ENCODE measurements at places on chromosomes 1 and 21.

- no peak for DNase-seq
Measured at GRCh38 chr1:53332186-53332564, 4.3 kb upstream of the LRP8 start.

DNA sequence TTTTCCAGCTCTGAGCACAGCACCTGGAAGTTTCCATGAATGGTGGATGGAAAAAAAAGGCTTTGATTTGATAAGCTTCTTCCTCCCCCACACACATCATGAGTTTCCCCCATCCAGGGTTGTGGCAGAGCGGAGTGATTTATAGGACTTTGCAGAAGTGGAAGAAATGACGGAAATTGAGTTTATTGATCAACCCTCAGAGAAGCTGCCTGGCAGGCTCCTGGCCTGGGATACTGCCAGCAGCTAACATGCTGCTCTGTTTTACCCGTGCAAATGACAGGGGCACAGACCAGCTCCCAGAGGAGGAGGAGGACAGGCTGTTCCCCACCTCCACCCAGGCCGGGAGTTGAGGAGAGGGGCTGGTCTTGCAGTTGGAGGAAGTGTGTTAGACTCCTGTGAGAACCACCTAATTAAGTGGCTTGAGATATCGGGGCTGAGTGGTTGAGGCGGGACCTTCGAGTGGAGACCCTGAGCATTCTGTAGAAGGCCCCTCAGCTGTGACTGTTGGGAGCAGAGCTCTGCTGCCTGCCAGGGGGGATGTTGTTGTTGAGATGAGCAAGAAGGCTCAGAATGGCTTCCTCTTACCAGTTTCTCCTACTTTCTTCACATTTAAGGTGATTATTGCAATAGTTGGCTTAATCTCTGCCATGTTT, 21.8 kb downstream of the ADORA1 start:
- no peak for DNase-seq

DNA sequence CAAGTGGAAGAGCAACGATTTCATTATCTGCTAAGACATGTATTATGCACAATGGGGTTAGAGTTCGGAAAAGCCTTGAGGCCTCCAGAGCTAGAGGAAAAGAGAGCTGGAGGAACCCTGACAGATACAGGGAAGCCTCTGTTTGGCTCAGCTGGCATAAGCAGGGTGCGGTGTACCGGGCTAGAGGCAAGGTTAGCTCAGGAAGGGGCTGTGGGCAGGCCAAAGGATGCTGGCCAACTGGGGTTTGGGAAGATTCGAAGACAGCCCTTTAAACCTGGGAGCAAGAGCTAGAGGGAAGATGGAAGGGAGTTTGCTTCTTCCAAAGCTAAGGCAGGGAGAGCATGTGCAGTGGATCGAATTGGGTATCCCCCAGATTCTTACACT, 107.6 kb upstream of the TLR5 start:
- no peak for DNase-seq

DNA sequence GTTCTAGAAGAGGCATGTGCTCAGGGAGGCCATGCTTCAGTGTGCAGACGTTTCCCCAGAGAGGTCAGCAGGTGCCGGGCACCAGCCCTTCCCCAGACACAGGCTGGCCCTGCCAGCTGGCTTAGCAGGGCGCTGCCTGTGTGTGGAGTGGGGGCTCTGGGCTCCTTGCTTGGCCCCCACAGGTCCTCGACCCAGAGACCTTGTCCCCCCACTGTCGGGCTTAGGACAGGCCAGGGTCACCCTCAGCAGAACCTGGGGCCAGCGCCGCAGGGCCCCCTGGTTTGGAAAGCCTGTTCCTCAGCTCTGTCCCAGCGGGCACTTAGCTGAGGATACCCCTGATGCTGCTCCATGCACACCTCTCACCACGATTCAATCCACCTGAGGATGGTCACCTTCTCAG, 172.3 kb upstream of the ARHGEF16 start:
- DNase-seq, result no peak

DNA sequence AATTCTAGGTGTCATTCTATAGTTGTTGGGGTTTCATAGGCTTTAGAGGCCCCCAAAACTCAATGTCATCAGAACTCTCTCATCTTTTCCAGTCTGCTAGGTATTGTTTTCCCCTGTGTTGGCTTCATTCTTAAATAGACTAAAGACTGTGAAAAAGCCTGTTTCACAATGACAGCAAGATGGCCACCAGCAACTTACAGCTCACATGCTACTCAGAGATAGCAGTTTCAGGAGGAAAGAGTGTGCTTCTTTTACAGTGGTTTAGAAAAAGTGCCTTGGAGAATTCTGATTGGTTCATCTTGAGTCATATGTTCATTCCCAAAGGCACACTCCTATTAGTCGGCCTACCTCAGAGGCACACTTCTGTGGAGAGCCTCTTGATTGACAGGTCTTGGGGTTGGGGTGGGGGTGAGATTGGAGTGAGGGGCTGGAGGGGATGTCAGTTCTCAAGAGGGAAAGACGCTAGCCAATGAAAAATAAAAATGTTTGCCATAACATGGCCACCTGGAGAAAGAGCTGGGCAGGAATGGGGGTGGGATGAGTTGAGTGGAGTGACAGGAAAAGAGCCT, 8.5 kb downstream of the IL23R start:
- no peak for DNase-seq

GRCh38 chr1:11997081-11997850, 17.0 kb downstream of the MFN2 start:
- DNase-seq, result no peak

DNA sequence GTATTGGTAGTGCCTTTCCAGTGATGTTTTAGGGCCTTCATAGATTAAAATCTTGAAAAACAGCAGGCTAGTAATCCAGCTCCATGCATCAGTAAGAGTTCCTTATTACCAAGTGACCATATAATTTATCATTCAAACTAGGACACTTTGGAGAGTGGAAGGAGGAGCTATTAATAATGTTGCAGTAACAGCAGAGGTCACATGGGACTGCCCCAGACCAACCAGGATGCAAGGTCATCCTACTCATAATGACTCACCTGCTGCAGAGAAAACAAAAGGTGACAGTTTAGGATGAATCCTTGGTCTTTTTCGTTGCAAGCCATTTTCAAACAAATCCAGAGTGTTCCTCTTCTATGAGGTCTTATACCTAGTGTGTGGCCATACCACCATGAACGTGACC, 187.4 kb downstream of the NUF2 start:
- no peak for DNase-seq

DNA sequence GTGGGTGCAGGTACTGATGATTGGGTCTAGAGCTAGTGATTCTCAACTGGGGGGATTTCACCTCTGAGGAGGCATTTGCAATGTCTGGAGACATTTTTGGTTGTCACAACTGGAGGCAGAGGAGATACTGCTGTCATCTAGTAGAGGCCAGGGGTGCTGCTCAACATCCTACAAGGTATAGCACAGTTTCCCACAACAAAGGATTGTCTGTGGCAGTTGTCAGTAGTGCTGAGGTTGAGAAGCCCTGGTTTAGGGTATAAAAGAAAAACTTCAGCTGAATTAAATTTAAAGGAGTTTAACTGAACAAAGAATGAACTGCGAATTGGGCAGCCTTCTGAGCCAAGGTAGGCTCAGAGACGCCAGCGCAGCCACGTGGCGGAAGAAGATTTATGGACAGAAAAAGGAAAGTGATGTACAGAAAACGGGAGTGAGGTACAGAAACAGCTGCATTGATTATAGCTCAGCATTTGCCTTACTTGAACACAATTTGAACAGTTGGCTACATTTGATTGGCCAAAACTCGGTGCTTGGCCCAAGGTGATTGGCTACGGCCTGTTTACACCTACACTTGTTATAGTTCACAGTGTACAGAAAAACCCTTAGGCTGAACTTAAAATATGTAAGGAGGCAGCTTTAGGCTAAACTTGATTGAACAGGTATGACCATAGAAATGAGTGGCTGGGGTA, 40.4 kb downstream of the MPZL1 start:
- no peak for DNase-seq

GRCh38 chr1:233357595-233358397, 30.3 kb downstream of the MAP3K21 start:
- no peak for DNase-seq

- no peak for DNase-seq
Measured at GRCh38 chr1:6523566-6523965, 30.7 kb downstream of the NOL9 start.

- no peak for DNase-seq
Measured at GRCh38 chr1:39369565-39369964, 121.9 kb upstream of the BMP8A start.

DNA sequence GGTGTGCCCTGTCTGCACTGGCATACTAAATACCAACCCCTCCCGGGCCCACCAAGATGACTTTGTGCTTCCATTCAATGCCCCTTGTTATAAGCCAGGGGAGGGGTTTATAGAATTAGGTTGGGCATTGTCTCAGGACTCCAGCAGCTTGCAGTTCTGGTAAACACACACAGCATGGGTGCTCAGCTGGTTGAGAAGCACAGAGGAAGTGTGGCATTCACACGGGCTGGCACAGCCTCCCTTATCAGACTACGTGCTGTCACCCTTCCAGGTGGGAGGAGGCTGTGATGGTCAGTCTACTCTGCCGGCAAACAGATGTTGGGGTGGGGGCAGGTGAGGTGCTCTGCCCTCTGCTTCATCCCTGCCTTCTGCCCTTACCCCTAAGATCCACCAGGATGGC, 15.0 kb upstream of the SLC6A17 start:
- DNase-seq, result no peak

- no peak for DNase-seq
Measured at GRCh38 chr1:40532062-40532389, 589 bp downstream of the ZNF684 start.

GRCh38 chr1:240342251-240342625, 250.6 kb downstream of the FMN2 start:
- DNase-seq, result no peak

DNA sequence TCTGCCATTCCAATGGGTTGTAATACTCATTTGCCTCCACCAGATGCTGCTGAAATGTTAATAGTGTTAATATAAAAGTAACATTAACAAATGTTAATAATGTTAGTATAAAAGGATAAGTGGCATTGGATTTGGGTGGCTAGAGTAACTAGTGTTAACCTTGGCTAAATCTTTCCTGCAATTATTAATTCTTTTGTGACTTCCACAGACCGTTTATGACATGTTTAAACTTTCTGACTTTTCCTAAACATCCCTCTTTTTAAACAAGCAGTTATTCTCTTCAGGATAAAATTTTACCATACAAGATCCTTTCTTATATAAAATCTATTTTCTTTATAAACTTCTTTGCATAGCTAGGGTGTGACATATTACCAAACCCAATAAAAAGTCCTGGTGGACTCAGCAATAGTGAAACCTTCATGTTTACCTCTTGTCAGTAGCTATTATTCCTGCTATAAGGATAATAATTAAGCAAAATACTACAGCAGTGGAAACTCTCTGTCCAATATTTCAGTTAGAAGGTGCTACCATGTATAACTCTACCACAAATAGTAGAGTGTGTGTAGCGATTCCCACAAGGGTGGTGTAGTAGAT, 41.5 kb downstream of the CCDC30 start:
- no peak for DNase-seq

DNA sequence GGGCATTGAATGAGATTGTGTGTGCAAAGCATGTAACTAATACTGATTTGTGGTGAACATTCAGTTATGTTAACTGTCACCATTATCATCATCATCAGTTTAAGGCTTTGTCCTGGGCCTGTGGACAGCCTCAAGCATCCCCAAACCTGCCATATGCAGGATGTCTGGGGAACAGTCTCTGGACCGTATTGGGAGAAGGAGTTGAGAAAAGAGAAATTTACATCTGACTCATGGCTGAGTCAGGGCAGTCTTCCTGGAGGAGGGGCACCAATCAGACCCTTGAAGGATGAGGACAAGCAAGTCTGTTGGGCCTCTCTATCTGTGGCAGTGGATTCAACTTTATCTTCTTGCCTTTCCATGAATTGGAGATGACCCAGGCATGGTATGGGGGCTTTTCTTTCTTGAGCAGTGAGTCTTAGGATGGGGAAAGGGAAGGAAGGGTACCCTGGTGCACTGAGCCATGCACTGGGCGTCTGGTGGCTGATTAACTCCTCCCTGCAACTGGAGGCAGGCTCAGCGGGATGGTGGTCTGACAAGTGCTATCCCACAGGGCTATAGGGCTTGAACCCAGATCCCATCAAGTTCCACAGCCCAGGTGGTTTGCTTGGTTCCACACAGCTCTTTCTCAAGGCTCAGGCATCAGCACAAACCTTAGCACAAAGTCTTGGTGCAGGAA, 2.9 kb downstream of the PADI3 start:
- DNase-seq, result no peak

- no peak for DNase-seq
Measured at GRCh38 chr1:8077120-8077573, 51.0 kb upstream of the ERRFI1 start.

GRCh38 chr1:152014943-152015342, 21.3 kb upstream of the S100A10 start:
- no peak for DNase-seq

DNA sequence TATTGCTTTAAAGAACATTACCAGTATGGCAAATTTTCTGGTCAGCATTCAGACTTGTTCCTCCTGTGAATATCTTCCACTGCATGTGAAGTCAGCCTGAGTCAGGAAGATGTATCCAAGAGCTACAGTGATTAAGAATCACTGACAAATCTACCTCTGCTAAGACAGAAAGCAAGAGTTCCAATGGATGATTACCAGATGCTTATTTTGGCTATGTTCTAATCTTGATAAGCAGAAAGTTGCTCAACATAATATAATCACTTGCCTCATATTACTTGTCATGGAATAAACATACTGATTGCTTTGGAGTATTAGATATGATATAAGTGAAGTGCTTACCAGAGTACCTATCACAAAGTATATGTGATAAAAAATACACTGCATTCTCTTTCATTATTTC, 738.1 kb downstream of the ADGRL2 start:
- DNase-seq, result no peak

GRCh38 chr1:42419126-42419821, 36.5 kb downstream of the ZMYND12 start:
- DNase-seq, result no peak

- DNase-seq, result no peak
Measured at GRCh38 chr1:219587801-219588561, 24.9 kb downstream of the ZC3H11B start.

- no peak for DNase-seq
Measured at GRCh38 chr1:230772457-230773395, 25.5 kb downstream of the CAPN9 start.

GRCh38 chr21:46018615-46019014, 37.0 kb downstream of the COL6A1 start:
- DNase-seq, result no peak

- DNase-seq, result no peak
Measured at GRCh38 chr1:83543222-83543973, 455.5 kb downstream of the TTLL7 start.

GRCh38 chr1:110588991-110589390, 17.2 kb downstream of the KCNA2 start:
- no peak for DNase-seq

GRCh38 chr1:170853302-170853701, 82.0 kb upstream of the MROH9 start:
- DNase-seq, result no peak

- DNase-seq, result peak; percentile 81
Measured at GRCh38 chr21:40143822-40144525, 276.7 kb downstream of the PCP4 start.
